ENCODE measurements at places on chromosomes 3 and 15.
A peak's percentile ranks its signal among the peaks of the same experiment; 100 is the strongest.

DNA sequence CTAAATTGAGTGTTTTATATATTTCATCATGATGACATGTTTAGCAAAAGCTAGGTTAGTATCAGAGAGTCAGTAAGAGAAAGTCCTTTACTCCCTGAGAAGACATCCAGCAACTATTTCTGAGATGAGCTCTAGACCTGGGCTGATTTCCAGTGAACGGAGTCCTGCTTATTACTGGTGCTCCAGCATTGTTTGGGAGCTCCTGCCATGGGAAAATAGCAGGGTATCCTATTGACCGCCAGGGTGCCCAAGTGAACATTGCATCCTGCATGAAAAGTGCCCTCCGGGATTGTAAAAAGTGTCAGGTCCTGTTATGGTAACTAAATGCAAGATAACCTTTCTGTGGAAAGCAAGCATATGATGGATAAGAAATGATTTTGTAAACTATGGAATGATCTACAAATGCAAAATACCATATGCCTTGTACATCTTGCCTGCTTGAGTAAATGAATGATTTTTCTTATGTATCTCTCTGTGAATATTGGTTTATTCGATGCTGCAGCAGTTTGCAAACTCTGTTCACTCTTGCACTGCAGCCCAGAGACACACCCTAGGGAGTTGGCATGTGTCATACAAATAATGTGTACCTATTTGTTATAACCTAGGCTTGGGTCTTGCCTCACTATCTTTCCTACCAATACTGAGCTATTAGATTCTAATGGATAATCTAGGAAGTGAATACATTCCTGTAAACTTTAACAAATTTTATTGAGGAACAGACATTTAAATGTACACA is 96.7 kb downstream of the IL5RA start:
- DNase-seq, result no peak

- DNase-seq, result no peak
Observed at GRCh38 chr3:8658306-8659212, 14.0 kb upstream of the SSUH2 start.

- DNase-seq, result no peak
Observed at GRCh38 chr3:21163956-21164355, 587.1 kb downstream of the ZNF385D start.

DNA sequence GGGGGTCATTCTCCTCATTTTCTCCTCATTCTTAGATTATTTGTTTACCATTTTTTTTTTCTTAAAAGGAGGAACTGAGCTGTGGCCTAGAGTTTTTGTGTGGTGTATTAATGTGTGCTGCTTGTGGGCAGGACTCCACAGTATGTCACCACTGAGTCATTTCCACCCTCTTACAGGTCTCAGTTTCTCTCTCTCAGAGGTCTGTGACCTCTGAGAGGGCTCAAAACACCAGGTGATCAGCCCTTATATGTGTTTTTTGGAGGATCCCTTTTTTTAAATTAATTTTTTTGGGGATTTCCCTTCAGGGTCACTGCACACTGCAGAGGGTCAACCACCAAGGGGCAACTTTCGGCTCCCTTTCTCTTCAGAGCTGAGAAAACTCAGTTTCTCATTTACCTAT is 166.4 kb downstream of the SUCNR1 start:
- DNase-seq, result no peak

DNA sequence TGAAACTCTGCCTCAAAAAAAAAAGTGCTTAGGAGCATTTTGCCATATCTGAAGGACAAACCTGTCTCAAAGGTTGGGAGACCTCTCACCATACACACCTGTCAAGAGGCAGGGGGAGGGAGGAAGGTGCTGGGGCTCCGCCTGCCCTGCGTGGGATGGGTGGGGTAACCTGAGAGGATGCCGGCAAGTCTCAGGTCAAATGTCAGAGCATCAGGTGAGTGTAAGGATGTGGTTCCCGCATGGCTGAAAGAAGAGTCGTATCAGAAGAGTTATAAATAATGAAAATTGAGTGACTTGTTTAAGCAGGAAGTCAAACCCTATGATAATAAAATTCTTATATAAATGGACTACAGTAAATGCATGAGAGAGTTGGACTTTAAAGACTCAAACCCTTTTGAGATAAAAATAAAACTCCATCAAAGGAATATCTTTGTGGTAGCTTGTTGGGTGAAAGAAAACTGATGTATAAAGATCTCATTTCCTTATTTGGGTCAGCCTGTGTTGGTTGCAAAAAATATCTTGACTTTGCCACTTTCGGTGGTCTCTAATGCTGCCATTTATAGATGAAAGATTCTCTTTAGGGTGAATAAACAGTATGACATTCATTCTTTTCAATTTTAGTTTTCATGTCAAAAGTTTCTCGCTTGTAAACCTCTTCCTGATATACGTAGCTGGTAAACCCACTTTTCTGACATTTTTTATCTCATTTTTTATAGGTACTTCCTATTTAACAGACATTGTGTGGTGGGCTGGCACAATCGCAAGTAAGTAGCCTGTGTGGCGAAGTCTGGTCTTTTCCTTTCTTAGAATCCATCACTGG is 23.8 kb downstream of the NIPA1 start:
- DNase-seq, result no peak

DNA sequence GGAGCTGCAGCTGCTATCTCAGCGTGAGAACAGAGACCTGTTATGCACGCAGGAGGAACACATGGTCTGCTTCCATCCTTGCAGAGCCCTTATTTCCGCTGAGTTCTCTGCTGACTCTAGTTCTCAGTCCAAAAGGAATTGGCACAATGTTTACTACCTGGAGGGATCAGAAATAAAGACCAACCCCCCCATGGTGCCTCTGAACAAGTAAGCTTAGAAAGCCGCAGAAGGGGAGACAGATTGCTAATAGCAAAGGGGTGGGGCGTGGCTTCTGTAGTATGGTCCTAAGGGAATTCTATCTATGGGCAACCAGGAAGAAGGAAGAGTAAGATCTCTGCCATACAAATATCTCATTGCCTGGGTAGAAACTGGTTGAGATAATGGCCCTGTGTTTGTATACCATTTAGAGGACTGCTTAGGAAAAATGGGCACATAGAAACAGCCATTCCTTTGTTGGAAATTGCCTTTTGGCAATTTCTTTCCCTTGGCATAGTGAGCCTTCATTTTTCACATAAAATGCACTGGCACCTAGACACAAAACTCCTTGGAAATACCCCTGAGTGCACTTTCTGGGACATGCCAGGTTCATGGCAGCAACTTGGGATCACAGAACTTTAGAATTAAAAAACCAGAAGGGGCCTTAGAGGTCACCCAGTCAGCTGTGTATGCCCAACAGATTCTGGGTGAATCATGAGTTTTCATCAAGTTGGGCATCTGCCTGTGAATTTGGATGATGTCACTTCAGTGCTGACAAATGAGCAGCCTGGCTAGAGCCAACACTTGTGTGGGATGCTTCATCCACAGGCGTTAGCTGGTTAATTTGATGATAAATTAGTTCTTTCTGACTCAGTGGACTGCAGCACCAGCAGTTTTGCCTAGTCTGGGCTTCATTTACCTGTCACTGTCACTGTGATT is 57.4 kb upstream of the STXBP5L start:
- DNase-seq, result peak; percentile 65

DNA sequence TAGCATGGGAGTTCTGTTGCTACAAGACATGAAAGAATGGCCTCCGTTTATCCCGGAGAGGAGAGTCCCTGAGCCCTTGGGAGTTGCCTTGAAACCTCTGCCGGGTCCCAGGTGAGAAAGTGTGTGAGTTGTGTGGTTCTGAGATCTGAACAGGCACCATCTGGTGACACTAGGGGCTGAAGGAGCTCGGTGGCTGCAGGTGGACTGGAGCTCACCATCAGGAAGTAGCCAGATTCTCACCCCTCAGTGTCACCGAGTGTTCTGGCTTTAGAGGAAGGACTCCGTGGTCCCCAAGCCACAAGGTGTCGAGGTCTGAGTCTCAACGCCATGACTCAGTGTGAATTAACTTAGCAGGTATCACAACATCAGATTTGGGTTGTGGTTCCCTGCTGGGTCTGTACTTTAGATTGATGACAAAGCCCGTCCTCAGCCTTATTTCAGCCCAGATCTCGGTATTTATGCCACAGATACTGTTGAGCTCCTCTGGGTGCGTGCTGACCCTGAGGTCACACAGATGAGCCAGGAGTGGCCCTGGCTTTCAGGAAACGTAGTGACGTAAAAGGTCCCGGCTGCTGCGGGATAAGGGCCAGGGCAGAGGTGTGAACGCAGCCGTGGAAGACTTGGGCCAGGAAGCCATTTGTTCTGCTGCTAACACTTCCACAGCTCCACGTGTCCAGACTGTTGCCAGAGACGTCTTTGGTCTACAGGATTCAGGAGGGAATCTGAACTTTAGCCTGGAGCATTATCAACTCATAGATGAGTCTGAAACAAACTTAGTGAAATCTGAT is 54.4 kb downstream of the PGPEP1L start:
- DNase-seq, result no peak

DNA sequence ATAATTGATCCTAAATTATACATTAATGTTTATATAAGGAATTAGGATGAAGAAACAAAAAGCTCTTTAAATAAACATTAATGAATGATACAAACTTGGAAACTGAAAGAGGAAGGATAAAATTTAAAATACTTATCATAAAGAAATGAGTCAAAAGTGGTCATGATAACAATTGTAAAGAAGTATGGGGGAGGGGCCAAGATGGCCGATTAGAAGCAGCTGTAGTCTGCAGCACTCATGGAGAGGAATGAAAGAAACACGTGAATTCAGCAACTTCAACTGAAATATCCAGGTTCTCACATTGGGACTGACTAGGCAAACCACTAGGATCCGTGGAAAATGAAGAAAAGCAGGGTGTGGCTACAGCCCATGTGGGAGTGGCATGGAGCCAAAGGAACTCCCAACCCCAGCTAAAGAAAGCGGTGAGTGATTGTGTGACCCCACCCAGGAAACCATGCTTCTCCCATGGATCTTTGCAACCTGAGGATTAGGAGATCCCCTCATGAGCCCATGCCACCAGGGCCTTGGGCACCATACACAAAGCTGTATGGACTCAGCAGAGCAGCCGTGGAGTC is 13.1 kb upstream of the CP start:
- DNase-seq, result no peak

DNA sequence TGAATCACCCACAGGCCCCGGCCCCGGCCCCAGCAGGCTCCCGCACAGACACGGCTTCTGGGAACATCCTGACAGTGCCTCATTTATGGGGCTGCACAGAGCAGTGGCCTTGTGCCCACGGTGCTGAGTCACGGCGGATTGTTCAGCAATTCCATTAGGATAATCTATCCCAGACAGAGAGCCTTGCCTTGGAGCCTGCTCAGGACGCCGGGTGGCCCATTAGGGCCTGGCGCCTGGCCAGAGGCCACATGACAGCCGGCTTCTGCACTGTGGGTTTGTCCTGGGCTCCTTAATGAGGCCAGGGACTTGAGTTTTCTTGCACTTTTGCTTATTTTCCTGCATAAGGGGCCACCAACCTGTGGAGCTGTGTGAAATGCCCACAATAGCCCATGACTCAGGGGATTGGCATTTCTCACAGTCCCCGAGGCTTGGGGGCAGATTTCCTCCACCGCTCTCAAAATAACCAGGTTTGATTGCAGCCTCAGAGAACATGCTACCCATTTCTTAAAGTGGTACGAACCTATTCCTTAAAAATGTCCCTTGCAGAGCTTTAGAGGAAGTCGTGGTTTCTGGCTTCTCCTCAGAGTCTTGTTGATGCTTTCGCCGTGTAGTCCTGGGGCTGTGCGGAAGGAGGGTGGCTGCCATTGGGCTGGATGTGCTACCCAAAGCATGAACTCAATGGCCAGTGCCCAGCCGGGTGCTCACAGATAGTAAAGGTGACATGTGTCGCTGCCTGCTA is 19.0 kb downstream of the SYNM start:
- peak; percentile 84 for DNase-seq

DNA sequence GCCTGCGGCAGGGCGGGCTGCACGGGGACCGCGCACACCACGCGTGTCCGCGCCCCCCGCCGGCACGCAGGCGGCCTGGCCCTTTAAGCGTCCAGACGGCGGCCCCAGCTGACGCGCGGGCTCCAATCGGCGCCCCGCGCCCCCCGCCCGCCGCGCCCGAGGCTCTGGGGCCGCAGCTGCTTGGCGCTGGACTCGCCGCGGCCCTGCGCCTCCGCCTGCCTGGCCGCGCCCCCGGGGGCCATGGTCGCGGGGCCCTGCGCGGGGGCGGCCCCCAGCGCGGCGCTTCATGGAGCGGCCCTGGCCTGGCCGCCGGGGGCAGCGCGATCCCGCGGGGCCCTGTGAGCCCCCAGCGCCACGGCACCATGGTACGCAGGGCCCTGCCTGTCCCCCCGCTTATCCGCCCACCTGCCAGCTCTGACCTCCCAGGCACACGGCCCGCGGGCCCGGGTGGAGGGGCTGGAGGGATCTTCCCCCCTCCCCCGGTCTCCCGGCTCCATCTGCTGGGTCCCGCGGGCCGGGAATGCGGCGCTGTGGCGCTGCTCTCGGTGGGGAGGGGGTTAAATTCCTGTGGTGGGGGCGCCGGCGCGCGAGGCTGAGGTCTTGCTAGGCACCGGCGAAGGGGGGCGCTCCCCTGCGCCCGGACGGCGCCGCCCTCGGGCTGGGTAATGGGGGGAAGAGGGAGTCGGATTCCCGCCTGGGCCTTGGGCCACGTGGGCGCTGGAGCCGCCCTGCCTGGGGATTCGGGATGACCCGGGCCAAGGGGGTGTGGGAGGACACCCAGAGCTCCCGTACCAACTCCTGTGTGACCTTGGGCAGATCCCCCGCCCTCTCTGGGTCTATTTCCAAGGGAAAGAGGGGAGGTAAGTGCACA is 1.1 kb downstream of the ZBTB47 start:
- peak; percentile 52 for DNase-seq

DNA sequence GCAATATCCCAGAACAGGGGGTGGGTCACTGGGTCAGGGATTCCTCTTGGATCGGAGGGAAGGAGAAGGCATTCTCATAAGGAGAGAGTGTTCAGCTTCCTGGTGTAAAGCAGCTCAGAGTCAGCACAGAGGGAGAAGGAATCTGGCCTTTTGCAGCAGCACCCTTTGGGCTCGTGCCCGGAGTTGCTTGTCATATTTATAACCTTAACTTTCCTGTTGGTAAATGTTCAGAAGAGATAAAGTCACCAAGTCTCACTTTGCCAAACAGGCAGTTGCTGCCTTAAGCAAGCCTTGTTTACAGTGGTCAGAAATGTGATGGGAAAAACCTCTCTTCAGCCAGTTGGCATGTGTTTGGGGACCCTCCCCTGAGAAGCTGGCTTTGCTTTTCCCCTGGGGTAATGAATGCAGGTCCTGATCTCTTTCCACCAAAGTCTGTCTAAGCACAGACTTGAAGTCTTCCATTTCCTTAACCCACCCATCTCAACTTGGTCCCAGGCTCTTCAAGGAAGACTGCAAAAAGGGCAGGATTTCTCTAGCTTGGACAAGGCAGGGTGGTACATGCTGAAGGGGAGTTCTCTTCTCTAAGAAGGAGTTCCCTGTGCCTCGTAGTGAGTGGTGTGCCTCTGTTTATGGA is 206.9 kb upstream of the BHLHE40 start:
- DNase-seq, result no peak

- DNase-seq, result no peak
Observed at GRCh38 chr3:106299300-106300098, 430.7 kb upstream of the CBLB start.
